ENCODE measurements at places on chromosomes 1 and 21.

GRCh38 chr1:206471415-206471801, 1.1 kb downstream of the IKBKE start:
- DNase-seq: no peak

- DNase-seq: no peak
These were observed 37.2 kb upstream of the AGO1 start for GRCh38 chr1:35845766-35846165.

- DNase-seq: no peak
These were observed 30.2 kb downstream of the DUSP10 start for GRCh38 chr1:221711656-221712055.

- DNase-seq: no peak
These were observed 4.9 kb downstream of the AHDC1 start for GRCh38 chr1:27598902-27599528.

DNA sequence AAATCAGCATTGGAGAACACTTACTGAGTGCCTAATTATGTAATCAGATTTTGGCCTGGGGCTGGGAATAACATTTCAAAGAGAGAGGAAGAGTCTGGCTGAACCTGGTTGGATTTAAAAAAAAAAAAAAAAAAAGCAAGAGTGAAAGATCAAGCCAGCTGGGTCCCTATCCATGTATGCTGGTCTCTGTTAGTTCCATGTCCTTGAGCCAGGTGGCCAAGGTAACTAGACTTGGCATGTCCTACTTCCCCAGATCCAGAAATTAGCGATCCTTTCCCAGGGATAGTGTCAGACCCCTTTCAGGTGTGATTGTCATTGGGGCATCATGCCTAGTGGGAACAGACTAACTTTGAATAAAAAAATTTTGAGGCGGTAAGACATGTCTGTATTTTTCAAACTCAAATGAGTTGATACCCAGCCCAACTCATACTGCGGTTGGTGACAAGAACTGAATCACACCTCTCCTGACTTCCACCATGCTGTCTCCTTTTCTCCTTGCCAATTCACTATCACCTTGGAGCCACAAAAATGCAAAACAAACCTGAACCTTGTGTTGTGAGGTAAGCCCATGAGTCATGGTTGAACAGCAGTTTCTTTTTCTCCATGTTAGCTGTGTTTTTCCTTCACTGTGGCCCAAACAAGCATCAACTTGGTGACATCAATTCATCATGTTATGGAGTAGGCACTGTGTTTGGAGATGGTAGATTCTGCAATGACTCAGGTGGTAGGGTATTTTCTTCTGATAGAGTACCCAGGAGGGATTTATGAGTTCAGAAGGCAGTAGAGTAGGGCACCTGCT, 24.5 kb upstream of the PPP2R5A start:
- peak; percentile 99 for DNase-seq

- no peak for DNase-seq
These were observed 13.5 kb upstream of the CD2 start for GRCh38 chr1:116740746-116741145.

DNA sequence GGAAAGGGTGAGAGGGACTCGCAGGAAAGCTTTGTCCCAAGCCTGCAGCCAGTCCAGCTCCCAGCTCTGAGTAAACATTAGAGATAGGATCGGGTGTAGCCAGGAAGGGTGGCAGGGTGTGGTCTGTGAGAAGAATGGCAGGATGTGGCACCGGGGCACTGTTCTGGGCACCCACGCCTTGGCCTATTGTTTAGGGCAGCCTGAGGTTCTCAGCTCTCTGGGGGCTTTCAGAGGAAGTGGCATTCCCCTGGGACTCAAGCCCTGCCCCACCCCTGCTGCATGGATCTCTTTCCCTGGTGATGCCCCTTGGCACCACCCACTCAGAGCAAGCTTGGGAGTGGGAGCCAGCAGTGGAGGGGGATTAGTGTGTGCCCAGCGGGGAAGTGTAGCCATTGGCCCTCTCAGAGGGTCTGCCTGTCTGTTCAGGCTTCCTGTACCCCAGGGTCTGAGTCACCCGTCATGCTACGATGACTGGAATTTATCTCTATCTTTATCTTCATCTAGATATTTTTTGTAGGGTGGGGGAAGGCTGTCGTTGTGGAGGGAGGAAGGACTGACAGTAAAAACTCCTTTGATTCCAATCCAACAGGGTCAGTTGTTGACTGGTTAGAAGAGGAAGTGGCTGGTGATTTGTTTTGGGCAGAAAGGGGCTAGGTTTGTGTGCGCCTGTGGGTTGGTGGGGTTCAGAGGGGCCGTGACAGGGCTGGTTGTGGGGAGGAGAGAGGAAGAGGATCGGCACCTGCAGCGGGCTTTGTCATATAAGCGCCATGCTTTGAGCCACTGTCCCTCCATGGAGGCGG, 31.6 kb downstream of the SOX13 start:
- no peak for DNase-seq

DNA sequence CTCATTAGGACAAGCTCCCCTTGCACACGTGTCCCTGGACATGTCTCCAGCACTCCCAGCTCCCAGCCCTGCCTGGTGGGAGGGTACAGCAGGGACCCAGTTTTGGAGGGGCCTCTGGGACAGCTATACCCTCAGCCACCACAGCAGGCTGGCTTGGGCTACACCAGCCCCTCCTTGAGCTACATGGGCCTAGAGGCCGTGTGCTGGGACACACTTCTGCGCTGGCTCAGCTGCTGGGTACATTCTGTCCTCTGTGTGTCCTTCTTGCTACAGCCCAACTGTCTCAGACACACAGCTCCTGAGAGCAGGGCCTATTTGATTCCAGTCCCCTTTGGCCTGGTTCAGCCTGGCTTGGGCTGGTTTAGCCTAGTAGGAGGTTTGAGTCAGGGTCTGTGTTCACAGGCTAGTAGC, 26.7 kb downstream of the DMAP1 start:
- no peak for DNase-seq

DNA sequence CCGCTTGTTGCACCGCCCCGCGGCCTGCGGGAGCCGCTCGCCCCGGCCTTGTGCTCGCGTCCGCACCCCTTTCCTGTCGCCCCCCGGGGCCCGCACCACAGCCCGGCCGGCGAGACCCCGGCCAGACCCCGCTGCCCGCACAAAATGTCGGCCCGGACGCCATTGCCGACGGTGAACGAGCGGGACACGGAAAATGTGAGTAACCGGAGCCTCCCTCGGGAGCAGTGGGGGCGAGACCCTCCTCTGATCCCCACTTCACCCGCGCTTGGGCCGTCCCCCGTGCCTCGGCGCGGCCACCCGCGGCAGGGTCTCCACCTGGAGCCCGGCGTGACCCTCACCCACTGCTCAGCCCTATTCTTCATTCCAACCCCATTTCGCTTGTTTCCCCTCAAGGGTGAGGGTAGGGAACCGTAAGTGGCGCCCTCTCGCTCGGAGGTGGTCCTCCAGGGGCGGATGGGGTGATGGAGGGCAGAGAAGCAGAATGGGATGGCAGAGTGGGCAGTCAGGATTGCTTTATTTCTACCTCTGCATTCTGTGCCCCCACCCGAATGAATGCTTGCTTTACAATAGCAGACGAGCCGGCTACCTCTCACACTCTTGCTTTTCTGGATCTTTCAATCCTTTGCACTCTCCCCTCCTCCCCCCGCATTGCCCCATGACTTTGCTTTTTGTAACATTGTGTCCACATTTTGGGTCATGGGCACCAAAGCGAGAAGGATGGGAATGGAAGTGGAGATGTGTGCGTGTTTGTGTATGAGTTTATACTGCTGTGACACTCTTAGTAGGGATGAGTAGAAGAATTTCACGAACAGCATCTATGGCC, 954 bp downstream of the MARK1 start:
- no peak for DNase-seq

GRCh38 chr21:35859677-35860076, 200.6 kb downstream of the SETD4 start:
- DNase-seq: no peak

- DNase-seq: no peak
These were observed 15.4 kb upstream of the GUCA2A start for GRCh38 chr1:42179900-42180329.

GRCh38 chr21:36910581-36911307, 55.7 kb downstream of the HLCS start:
- no peak for DNase-seq

DNA sequence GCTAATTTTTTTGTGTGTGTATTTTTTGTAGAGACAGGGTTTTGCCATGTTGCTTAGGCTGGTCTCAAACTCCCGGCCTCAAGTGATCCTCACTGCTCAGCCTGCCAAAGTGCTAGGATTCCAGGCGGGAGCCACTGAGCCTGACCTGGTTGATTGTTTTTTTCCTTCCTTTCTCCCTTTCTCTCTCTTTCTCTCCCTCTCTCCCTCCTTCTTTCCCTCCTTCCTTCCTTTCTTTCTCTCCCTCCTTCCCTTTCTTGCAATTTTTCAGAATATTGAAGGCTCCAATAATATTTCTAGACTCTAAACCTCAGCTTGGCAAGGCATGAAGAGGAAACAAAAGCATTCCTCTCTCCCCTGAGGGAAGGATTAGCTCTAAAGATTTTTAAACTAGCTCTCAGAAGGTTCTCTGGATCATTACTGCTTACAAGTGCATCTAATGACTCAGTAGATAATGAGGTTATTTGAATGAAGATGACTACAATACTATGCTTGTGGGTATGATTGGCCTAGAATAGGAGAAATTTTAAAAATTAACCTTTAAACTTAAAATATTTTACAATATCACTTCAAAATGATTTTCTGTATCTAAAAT, 68.5 kb upstream of the GADD45A start:
- no peak for DNase-seq

DNA sequence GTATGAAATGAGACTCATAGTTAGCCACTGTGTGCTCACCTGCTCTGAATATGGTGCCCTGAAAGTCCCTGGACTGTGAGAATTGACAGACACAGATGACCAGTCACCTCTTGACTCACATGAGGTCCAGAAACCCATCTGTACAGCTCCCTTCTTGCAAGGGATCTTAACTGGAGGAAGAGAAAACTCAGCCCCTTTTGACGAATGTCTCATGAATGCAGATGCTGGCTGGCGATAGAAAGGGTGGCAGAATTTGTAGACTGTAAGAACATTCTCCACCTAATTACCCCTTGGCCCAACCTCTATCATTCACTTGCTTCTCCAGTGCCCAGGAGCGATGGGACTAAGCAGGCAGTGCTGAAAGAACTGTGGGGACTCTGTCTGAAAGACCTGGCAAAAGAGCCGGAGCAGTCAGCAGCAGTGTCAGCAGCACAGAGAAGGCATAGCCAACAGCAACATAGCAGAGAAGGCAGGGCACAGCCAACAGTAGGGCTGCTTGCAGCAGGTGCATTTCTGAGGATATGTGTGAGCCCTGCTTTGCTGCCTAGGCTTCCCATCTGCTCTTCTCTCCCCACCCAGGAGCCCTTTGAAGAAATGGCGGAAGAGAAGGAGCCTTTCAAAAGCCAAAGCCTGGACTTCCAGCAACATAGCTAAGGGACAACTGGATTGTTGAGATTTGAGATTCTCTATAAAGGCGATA, 25.8 kb upstream of the IFNGR2 start:
- DNase-seq: no peak

- no peak for DNase-seq
These were observed 194.0 kb downstream of the NRIP1 start for GRCh38 chr21:14870853-14871149.

- DNase-seq: no peak
These were observed 12.1 kb downstream of the CLCA2 start for GRCh38 chr1:86436041-86436440.

- no peak for DNase-seq
These were observed 33.2 kb upstream of the KLF18 start for GRCh38 chr1:44174630-44175029.

- DNase-seq: no peak
These were observed 144.3 kb downstream of the PLPPR5 start for GRCh38 chr1:98860329-98860728.

- peak; percentile 90 for DNase-seq
These were observed 48.8 kb downstream of the LAMC2 start for GRCh38 chr1:183234660-183235476.

DNA sequence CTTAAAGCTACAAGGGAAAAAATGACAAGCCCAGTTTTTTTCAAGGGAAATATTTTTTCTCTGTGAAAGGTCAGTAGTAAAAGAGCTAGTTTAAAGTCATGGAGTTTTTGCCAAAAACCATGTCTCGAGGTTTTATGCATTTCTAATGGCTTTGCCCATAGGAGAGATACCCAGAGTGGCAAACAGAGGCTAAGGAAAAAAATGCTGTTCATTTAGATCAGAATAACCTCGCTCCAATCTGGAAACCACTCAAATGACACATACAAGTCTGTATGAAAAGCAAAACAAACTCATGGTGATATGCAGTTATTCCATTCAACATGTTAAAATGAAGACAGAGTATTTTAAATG, 36.9 kb upstream of the EDEM3 start:
- DNase-seq: no peak

- DNase-seq: peak; percentile 18
These were observed 122.0 kb downstream of the ADSS2 start for GRCh38 chr1:244329591-244330317.

DNA sequence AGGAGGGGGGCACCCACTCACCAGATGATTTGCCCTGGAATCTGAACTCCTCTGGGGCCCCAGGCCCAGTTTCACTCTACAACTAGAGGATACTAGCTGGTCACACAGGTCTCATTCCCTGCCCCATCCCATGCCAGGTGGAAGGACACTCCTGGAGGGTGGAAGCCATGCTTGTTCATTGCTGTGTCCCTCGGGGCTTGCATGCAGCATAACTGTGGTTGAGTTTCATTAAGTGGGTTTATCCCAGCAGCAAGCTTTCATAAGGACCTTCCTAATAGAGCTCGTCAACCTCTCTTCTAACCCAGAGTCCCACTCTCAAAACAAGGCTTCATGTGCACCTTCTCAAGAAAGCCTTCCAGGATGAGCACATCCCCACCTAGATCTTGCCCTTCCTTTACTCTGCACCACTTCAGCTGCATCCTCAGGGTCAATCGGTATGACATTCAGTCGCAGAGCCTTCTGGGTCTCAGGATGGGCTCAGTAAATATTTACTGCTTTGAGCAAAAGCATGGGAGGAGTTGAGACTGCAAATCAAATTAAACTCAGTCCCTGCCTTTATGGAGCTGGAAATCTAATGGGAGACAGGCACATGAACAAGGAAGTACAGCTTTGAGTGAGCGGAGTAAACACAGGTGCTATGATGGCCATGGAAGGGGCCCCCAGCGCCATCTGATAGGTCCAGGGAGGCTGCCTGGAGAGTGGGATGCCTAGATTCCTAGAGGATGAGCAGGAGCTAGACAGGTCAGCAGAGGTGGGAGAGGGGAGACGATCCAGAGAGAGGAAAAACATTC, 32.3 kb downstream of the LAMB3 start:
- no peak for DNase-seq

- no peak for DNase-seq
These were observed 979 bp downstream of the RASSF5 start for GRCh38 chr1:206508130-206508889.

DNA sequence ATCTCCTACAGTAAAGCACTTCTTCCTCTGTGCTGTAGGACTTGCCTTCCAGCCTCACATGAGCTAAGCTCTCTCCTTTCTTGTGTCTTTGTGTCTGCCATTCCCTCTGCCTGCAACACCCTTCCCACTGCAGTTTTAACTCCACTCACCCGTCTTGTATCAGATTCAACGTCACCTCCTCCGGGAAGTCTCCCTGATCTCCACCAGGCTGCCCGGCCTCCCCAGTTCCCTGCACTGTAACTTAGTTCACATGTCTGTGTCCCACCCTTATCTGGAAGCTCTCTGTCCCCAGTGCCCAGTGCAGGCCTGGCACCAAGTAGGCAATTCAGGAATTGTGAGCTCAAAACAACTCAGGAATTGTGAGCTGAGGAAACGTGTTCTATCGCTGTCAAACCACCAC, 96.4 kb downstream of the GLIS1 start:
- DNase-seq: no peak

- peak; percentile 99 for DNase-seq
These were observed 55.2 kb downstream of the TOMM20 start for GRCh38 chr1:235073331-235073967.

All from epithelial cell of prostate (primary cell).